ENCODE measurements at places on chromosomes 6 and 20.

DNA sequence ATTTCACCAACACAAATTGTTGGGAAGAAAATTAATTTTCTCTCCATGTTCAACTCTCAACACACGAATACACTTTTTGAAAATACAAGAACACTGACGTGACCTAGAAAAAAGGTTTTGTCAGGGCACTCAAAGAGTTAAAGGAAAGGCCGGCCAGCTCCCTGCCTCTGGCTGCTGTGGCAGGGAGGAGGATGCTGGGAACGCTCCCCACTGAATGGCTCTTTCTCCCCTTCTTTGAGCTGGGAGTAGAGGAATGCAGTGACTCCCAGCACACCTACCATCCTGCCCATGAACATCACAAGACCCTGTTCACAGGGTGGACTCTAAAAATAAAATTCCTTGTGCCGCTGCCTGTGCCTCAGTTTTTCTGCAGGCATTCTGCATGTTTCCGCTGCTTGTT is 47.0 kb downstream of the MAP3K5 start:
- DNase-seq, result no peak

GRCh38 chr6:151494936-151495320 is 1.1 kb downstream of the CCDC170 start:
- DNase-seq, result no peak

- DNase-seq, result no peak
Measured at GRCh38 chr20:51425347-51426106, 117.0 kb downstream of the NFATC2 start.

DNA sequence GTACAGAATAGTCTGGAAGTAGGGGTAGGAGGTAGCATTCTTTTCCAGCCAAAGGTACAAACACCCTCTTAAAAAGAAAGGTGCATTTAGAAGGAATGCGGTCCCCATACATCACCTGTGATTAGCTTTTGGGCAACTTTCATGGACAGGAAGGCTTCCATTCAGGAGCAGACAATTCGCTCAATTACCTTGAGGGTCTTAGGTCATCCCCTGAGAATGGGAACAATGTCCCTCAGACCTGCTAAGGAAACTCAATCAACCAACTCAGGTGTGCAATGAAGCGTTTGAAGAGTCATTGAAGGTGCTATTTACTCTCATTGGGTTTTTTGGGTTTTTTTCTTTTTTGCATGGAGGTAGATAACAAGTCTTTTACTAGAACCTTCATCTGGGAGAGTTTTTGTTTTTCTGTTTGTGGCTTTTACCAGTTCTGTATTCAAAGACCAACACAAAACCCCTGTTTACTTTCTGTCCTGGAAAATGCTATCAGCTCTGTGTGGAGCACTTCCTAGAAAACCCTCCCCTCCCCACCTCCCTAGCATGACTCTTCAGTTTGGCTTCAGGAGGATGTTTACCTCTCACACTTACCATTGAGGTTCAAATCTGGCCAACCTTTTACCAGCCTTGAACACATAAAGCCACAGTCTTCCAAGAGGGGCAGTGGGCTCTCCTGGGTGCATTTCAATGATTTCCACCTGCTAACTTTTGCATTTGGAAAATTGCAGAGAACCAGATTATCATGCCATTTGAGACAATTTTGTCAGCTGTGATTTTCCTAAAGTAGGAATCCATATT is 271.2 kb upstream of the PRDM1 start:
- DNase-seq, result no peak

DNA sequence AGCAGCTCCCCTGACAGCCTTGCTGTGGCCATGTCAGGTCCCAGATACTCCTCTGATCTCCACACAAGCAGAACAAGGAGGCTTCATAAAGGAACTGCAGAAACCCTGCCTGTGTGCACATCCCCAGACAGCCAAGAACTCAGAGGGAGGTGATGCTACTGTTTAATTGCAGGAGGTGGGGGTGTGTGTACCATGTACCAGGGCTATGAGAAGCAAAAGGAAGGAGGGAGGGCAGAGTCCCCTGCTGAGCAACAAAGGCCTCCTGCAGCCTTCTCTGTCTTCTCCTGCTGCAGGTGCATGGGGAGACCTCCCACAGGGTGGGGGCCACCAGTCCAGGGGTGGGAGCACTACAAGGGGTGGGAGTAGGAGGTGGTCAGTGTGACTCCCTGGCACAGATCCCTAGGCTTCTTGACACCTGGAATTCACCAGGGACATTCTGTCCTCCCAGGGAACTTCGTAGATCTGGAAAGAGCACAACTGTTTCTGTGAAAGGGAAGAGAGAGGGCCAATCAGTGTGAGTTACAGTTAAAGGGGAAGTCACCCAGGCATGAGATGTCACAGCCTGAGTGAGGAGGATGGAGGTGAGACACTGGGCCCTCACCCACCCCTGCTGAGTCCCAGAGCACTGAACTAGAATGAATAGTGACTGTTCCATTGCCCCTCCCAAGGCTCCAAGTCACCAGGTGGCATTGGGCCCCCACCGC is 2.8 kb downstream of the CST2 start:
- no peak for DNase-seq

DNA sequence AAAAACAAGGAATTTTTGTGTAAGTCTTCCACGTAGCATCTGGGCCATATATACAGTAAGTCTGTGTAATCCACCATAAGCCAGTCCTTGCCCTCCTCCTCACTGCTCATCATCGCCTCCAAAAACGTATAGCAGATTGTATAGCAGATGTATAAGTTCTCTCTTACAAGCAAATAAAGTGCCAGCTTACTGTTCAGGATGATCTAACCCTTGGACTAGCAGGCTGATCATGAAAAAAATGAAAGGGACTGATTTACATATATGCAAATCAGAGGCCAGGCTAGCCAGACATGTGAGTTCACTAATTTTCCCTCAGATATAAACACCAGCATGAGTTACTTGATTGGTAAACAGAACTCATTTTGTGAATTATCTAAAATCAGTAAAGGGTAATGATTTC is 171.5 kb downstream of the LY86 start:
- DNase-seq, result no peak

DNA sequence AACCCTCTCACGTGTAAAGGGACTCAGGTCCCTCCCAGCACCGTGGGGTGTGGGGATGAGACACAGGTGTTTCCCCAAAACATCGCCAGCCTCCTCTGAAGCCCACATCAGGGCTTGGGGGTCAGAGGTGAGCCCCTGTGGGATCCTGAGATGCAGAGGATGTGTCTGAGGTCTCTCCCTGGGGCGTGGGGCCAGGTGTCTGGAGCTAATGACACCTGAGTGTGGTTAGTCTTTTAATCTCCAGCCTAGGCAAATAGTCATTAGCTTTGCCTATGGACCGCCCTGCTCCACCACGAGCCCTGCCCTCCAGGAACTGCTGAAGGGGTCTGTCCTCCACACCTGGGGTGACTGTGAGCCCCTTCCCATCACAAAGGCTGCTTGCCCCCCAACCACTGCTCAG is 1.7 kb downstream of the SRMS start:
- no peak for DNase-seq

DNA sequence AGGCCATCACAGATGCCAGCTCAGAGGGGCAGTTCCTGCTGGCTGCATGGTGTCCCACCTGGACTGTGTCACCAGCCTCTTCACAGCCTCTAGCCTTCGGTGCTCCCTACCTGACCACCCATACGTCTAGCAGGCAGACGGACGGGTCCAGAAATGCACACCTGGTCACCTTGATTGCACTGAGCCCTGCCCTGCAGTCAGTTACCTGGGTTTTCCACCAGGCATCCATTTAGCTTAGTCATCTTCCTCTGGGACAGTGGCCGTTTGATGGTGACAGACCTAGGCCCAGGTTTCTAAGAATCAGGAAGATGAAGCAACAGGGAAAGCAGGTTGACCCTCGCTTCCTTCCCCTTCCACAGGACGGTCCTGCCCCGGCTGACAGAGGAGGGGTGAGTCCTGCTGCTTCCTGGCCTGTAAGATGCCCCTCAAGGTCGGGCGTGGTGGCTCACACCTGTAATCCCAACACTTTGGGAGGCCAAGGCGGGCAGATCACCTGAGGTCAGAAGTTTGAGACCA is 9.8 kb upstream of the BPI start:
- no peak for DNase-seq

DNA sequence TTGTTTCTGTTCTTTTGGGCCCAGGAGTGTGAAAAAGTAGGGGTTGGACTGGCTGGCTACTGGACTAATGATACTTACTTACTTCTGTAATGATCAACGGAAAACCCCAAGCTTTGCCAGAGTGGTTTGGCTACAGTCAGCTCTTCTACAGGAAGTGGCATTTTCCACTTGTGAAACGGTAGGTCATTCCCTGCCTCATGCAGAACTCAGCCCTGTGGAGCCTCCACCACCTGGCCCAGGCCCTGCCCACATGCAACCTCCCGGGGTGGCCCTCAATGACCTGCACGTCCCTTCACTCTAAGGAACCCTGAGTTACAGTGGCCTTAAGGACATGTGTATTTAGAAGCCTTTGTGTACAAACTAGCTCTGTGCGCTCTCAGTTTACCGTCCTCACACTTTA is 140.4 kb downstream of the DTNBP1 start:
- DNase-seq, result peak; percentile 71

DNA sequence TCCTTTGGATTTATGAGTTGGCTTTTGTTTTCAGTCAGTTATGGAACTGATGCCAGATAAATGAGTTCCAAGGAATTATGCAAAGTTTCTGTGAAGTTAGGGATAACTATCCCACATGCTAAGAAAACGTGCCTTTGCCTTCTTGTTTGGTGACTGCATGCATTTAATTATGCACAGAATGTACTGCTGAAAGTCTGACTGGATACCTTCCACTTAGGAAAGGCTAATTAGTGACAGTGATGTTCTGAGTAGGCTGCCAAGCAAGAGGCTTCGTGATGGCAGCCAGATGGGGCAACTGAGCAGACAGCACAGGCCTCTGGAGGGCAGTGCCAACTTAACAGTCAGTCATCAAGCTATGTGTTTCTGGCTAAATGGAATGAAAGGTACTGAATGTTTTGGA is 289.9 kb downstream of the CD109 start:
- no peak for DNase-seq

- DNase-seq, result no peak
Measured at GRCh38 chr6:105771313-105771970, 314.7 kb upstream of the PRDM1 start.

DNA sequence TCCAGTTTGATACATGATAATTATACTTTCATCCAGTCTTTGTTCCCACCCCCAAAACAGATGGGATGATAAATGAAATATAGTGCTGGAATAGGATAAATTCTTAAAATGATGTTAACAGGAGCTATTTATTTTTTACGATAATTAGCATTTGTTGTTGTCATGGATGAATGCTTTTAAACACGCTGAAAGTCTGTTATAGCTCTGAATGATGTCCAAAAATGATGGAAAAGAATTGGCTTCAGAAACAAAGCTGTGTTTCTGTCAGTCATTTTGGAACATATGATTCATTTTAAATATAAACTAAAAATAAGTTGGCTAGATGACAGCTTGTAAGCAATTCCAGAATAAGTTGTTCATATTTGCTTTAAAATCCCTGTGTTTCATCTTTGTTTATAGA is 237.4 kb downstream of the GRIK2 start:
- DNase-seq, result no peak

GRCh38 chr6:56682635-56683034 is 39.9 kb upstream of the DST start:
- no peak for DNase-seq

GRCh38 chr20:36543184-36544133 is 2.1 kb downstream of the MYL9 start:
- DNase-seq, result peak; percentile 32

DNA sequence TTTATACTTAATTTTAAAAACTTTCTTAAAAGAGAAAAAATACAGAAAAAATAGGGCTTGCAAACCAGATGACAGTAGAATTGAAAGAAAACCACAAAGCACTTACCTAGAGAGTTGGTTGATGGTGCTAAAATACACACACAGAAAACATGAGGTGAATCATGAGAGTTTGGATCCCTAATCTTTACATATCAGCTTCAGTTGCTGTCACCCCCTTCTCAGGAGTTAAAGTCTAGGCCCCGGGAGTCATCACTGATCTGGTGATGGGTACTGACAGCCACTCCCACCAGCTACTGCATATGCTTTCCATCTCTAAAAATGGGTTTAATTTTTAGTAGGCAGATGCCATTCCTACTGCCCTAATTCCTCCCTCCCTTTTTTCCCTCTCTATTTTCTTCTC is 16.7 kb downstream of the TSBP1 start:
- no peak for DNase-seq

GRCh38 chr20:63529180-63529860 is 7.9 kb downstream of the PTK6 start:
- no peak for DNase-seq

DNA sequence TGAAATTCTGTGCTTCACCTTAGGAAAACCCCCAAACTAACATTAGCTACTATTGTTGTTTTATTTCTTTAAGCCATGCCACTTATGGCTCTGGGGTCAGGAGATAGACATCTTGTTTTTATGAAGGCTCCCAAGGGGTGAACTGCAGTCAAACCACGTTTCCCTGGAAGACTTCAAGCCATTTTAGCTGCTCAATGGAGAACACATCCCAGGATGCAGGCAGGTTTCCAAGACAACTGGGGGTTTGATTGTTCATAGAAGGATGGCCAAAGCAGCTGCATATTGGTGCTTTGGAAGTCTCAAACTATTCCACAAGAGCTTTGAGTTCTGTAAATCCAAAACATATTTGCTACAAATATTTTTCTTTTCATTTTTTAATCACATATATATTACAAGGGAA is 818.0 kb downstream of the MAFB start:
- no peak for DNase-seq

GRCh38 chr6:3940703-3941102 is 91.5 kb downstream of the FAM50B start:
- DNase-seq, result no peak

- no peak for DNase-seq
Measured at GRCh38 chr6:104421650-104422049, 438.1 kb downstream of the HACE1 start.

GRCh38 chr6:79152269-79152737 is 74.2 kb upstream of the PHIP start:
- no peak for DNase-seq

DNA sequence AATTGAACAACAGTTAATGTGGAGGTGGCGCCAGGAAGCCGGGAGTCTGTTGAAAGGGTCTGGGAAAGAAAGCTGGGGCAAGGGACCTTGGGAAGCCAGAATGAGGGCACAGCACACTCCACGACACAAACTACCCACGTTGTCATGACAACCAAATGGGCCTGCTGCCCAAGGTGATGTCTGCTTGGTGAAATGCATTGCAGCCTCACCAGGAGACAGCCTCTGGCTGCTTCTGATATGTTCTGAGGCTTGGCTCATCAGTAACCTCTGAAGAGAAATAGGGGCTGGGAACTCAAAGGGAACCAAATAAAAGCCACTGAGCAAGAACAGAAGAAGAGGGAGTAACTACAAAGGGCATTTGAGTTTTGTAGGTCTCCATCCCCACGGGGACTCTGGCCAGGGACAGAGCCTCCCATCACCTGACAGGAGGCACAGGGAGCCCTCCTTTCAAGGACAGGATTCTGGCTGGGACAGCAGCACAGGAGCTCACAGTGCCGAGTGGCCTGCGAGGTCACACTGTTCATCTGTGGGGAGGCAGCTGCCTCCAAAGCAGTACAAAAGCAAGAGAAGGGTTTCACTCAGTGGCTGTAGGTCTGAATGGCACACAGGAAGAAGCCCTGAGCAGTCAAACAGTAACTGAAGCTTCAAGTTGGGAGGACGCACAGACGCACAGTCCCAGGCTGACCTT is 44.6 kb upstream of the KCNK16 start:
- no peak for DNase-seq

GRCh38 chr20:20439602-20440190 is 71.8 kb downstream of the INSM1 start:
- no peak for DNase-seq

- DNase-seq, result no peak
Measured at GRCh38 chr6:34865107-34865506, 22.7 kb downstream of the TAF11 start.

- DNase-seq, result no peak
Measured at GRCh38 chr6:163391985-163392384, 22.5 kb upstream of the QKI start.
